Progenitor cell of endocrine pancreas (in vitro differentiated cells): ENCODE measurements at places on chromosomes 7 and 10.

GRCh38 chr10:78545756-78546155 lies 512.1 kb downstream of the RPS24 start:
- no peak for DNase-seq

GRCh38 chr7:154530136-154530535 lies 472.8 kb downstream of the PAXIP1 start:
- DNase-seq, result no peak

DNA sequence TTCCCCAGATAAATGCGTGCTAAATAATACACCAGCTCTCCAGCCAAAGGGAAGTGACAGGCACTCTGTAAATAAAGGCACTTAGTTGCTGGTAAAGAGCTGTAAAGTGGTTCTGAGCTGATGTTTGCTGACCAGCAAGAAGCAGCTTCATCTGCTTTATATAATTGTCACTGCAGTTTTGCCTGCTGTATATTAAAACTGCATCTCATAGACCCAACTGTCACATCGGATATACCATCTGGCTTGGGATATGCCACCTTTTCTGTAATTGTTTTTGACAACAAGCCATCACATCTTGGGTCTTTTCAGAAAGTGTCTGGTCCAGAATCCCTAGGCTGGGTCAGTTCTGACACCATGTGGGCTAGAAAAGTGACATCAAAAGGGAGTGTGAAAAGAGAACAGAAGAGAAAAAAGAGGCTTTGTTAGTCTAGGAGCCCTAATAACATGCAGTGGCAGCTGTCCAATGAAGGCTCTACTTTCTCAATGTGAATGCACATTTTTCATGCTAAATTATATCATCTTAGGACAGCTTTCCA lies 697.6 kb downstream of the KCNMA1 start:
- DNase-seq, result no peak

- no peak for DNase-seq
Measured at GRCh38 chr7:140079121-140079536, 16.4 kb upstream of the PARP12 start.

DNA sequence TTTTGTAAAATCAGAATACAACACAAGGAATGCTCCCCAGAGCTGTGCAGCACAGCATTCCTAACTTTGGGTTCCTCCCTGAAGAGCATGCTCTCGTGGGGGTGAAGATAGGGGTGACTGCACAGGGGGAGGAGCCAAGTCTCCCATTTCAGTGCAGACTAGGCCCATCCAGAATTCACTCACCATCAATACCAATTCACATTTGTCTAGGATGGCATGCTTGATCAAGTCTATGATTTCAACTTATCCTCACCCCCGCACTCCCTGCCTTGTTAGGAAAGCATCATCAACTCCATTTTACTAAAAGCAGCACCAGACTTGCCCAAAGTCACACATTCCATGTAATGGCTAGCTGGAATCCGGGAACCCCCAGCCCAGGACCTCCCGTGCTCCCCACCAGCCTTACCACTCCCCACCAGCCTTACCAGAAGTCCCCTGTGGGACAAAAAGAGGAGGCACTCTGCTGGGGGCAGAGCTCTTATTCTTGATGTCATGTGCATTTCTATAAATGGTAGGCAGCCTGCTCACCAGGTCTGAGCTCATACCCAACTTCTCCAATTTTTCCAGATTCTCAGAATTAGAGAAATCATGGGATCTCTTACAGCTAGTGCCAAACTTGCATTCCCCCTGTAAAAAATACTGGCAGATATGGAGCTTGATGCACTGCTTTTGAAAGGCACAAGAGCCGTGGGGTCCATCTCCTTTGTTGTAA lies 6.2 kb downstream of the PARP12 start:
- no peak for DNase-seq

DNA sequence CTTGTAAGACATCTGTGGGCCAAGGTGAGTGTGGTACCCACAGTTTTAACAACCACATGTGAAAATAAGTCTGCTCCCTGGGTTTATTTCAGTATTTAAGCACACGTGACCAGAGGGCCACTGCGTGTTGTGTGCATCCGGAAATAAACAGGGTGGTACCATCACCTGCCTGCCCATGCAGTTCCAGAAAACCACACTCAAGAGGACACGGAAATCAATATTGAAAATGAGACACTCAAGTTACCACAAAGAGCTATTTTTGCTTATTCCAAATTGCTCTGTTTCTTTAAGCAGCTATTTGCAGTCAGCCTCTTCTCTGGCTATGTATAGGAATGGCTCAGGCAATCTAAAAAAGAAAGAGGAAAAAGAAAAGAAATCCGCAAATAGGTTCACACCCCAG lies 71.8 kb upstream of the LOXL4 start:
- DNase-seq, result no peak

GRCh38 chr10:77251297-77252013 lies 386.2 kb downstream of the KCNMA1 start:
- no peak for DNase-seq

DNA sequence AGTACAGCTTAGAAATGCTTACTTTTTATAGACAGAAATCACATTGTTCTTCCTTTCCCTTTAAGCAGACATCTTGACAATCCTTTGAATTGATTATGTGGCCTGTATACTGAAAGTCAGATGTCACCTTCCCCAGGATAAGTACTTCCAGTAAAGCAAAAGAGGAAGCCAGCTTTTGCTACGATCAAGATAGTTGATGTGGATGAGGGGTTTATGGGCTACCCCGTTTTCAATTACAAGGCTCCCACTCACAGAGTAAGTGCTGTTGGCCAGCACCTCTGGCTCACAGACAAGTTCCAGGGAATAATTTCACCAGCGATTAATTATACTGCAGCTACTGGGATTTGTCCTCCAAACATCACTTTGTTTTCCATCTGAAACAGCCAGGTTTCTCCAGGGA lies 95.1 kb upstream of the SAMD8 start:
- DNase-seq, result no peak

- DNase-seq, result no peak
Measured at GRCh38 chr7:106731187-106731586, 70.2 kb upstream of the CCDC71L start.

DNA sequence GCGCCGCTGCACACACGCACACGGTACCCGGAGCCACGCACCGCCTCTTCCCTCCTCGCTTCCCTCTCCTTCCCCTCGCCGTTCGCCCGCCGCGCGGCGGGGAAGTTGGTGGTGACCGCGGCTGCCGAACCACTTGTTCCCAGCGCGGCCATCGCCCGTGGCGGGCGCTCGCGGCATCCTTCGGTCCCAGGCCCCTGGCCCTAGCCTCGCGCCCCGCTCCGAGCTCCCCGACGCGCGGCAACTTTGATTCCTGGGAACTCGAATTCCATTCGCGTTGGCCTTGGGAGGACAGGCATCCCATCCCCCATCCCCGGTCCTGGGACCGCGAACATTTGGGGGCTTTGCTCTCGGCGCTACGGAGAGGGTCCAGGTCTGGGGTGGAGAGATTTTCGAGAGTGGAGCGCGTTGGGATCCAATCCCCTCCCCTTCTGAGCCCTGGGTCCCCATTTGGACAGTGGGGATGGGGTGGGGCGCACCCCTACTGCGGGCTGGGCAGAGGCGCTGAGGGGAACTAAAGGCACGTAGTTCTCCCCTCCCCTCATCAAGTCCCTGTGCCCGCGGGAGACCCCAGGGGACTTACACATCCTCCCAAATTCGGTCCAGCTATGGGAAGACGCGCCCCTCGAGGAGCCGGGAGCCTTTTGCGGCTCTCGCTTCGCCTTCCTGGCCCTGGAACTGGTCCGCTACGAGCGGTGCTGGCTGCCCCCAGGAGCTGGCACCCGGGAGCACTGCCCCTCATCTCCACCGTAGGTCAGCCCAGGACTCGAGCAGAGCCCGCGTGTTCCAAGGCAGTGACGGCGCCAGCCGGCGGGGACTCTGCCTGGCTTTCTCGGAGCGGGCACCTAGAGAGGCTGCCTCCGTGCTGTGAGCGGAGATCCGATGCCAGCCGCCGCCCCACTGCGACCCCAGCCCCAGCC lies 834 bp downstream of the CDH23 start:
- no peak for DNase-seq

DNA sequence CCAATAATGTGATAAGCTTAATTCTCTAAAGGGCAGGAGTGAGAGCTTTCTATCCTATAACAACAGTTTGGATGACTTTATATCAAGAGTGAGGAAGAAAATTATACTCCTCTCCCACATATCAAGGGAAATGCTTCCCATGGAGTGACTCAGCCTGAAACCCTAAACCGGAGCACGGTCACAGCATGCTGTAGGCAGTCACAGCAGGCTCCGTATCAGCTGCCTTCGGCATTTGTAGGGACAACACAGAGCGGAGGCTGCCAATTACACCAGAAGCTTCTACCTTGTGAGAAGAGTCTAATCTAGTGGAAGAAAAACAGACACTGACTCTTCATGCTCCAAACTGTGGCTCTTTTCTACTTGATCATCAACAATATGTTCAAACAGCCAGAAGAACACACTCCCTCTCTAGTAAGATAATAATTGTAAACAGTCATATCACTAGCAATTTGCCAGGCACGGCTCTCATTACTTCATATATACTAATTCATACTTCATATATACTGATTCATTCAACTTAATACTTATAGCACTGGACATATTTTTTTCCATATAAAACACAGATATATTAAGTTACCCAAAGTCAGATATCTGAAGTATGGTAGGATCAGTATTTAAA lies 65.9 kb downstream of the DGKB start:
- DNase-seq, result no peak

GRCh38 chr10:124354411-124355382 lies 64.0 kb downstream of the OAT start:
- no peak for DNase-seq

- DNase-seq, result no peak
Measured at GRCh38 chr7:34734771-34735170, 76.8 kb downstream of the NPSR1 start.

DNA sequence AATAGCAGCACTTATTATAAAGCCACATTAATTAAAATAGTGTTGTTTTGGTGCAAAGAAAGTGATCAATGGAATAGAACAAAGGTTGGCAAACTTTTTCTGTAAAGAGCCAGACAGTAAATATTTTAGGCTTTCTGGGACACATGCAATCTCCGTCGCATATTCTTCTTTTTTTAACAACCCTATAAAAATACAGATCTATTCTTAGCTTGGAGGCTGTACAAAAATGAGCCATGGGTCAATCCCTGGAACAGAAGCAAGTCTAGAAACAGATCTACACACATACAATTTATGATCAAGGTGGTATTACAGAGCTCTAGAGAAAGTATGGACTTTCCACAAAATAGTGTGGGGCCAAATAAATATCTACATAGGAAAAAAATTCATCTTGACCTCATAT lies 71.8 kb downstream of the ARHGAP21 start:
- DNase-seq, result no peak

DNA sequence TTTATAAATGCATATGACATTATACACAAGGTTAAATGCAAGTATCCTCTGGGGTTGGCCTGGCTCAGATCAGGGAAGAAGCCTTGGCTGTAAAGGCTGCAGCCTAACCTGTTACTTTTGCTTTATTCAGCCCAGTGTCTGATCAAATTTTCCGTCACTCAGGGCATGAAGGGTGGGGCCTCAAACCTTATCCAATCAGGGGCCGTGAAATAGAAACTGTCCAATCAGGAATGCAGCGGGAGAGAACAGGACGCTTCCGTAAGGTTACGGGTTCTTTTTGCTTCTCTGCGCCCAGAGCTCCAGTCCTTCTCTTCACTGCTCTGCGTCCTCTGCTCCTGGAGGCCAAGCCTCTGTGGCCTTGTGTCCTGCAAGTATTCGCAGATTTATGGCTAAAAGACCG lies at the start of gene ZNF716:
Gene ZNF716, plus strand, starts transcription at position 274 of the 400 bp plus-strand sequence. Its CDS starts 112 bp downstream, at position 386.
- DNase-seq, result no peak

- DNase-seq, result no peak
Measured at GRCh38 chr7:29457141-29457561, 106.5 kb upstream of the PRR15 start.

- no peak for DNase-seq
Measured at GRCh38 chr10:83929399-83929798, 209.9 kb upstream of the GHITM start.

- DNase-seq, result no peak
Measured at GRCh38 chr7:92375013-92375412, 72.3 kb upstream of the GATAD1 start.

DNA sequence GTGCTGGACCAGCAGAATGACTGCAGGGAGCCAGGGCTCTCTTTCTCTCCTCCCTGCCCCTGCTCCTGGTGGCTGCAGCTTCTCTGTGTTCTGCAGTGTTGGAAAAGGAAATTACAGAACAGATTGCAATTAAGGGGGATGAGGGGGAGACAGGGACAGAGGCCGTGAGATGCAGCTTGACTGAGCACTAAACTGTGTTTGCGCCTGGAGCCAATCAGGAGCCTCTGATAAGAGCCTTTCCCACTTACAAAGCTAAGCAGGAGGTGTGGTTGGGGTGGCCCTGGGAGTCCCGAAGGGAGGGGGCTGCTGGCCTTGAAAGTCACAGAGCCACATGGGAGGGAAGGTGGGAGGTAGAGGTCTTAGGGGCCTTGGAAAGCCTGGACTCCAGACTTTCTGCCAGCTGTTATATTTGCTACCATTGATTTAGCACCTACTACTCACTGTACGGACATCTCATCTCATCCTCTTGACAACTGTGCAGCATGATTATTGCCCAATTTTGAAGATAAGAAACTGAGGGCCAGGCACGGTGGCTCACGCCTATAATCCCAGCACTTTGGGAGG lies 26.7 kb downstream of the TRIM8 start:
- no peak for DNase-seq

DNA sequence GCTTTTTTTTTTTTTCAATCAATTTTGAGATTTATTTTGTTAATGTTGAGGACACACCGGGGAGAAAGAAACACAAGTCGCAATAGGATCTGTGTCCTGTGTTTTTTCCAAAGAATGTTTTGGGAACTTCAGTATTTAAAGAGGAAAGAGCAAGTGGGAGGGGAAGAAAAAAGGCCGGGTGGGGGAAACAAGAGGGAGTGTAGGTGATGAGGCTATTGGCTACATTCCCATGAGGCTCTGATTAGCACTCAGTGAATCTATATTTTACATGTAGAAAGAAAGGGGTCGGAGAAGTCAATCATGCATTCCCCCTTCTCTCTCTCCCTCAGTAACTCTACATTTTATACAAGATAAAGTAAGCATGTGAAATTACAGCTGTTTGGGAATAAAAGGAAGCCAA lies 4.1 kb downstream of the ZNF680 start:
- DNase-seq, result no peak

DNA sequence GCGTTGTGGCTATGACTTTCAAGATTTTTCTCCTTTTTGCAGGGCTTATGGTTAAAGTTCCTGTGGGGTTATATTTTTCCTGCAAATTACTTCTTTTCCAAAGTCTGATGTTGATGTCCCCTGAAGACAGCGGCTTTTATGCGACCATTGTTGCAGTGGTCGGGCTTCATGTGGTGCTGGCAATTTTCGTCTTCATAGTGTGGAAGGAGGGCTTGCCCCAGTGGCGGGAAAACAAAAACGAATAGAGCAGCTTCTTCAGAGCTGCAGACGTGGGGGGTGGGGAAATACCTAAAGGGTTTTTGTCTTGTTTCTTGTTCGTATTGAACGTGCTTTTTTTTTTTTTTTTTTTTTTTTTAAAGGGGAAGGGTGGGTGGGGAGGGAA lies 53.8 kb downstream of the MCMBP start:
- no peak for DNase-seq

- DNase-seq, result peak; percentile 85
Measured at GRCh38 chr7:106112118-106112971, at the start of gene SYPL1. Gene SYPL1, minus strand, starts transcription at chr7:106112312. Its CDS starts 104 bp downstream, at chr7:106112208.
